ENCODE measurements at places on chromosomes 4 and X.

- no peaks in the 10 kb centered on the region for H3K36me3 ChIP-seq
- DNase-seq = no peak
- H3K27me3 ChIP-seq = no peaks in the 10 kb centered on the region
- H3K27ac ChIP-seq = no peak overlapping the region
Observed at GRCh38 chrX:9163214-9163709, 129.3 kb upstream of the FAM9B start.

DNA sequence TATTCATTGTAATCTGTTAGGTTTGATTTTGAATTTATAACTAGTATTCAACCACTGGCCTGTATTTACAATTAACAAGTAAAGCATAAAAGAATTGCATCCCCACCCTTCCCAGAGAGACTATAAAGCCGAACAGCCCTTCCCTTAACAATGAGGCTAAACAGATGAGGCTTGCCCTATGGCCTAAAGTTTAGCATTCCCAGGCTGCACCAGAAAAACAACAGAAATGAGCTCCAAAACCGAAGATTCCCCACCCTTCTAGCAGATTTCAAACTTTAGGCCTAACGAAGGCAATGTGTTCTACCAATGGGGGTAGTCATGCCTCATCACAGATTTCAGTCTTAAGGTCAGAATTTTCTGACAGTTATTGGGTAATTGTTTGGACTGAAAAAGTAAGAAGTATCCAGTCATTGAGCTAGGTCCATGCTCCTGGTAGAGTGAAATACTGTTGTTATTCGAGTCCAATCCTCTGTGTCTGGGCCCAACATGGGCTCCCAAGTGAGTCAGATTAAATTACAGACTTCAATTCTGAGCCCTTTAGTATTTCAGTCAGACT lies 197.6 kb downstream of the ANTXR2 start:
- no peaks in the 10 kb centered on the region for H3K36me3 ChIP-seq
- H3K27ac ChIP-seq = no peak overlapping the region
- H3K4me3 ChIP-seq = no peak overlapping the region
- H3K4me1 ChIP-seq = no peaks in the 10 kb centered on the region
- H3K27me3 ChIP-seq = no peaks in the 10 kb centered on the region
- DNase-seq = no peak

DNA sequence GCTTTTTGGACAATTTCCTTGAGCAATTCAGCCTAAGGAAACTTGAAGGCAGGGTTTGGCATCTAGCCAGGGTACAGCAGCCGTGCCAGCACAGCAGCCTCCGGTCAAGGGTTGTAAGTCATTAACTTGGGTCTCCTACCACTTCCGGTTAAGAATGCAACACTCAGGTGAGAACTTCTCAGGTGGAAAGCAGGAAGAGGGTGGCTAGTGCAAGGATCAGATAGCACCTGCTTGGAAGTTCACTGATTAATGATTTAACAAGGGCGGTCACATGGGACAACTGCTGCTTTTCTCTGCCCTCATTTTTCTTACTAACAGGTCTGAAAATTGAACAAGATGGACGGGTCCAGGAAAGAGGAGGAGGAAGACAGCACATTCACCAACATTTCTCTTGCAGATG lies 30.1 kb upstream of the SCOC start:
- H3K36me3 ChIP-seq = no peaks in the 10 kb centered on the region
- no peaks in the 10 kb centered on the region for H3K27me3 ChIP-seq
- no peak for DNase-seq

GRCh38 chrX:119359618-119360382 lies 39.3 kb upstream of the SLC25A43 start:
- H3K27me3 ChIP-seq = no peaks in the 10 kb centered on the region
- no peak overlapping the region for H3K27ac ChIP-seq
- no peak for DNase-seq
- H3K4me3 ChIP-seq = no peak overlapping the region
- H3K36me3 ChIP-seq = no peaks in the 10 kb centered on the region

GRCh38 chr4:111748157-111748556 lies 397.1 kb upstream of the FAM241A start:
- H3K4me3 ChIP-seq = no peak overlapping the region
- H3K27ac ChIP-seq = no peak overlapping the region
- no peak for DNase-seq
- no peaks in the 10 kb centered on the region for H3K27me3 ChIP-seq

DNA sequence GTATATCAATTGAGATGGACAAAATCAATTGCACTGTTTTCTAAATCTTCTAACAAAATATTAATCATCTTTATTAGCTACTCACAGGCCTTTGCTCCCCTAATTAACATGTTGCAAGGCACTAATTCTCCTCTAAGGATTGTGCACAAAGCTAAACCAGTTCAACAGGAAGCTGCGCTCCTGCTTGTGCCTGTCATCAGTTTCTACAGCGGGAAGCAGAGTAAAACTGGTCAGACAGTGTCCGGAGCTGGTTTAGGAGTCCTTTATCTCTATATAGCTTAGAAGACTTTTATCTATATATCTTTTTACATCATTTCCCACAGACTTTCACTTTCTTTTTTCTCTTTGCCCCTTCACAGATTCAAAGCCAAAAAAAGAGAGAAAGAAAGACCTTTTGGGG lies 79.1 kb downstream of the ELOVL6 start:
- H3K27me3 ChIP-seq = no peaks in the 10 kb centered on the region
- no peaks in the 10 kb centered on the region for H3K36me3 ChIP-seq
- no peak overlapping the region for H3K27ac ChIP-seq
- no peak for DNase-seq
- no peak overlapping the region for H3K4me3 ChIP-seq
- H3K4me1 ChIP-seq = no peaks in the 10 kb centered on the region

GRCh38 chrX:36642052-36642451 lies 366.1 kb upstream of the FAM47C start:
- no peak overlapping the region for H3K4me3 ChIP-seq
- no peak overlapping the region for H3K27ac ChIP-seq
- no peaks in the 10 kb centered on the region for H3K4me1 ChIP-seq

GRCh38 chr4:81896936-81897335 lies 425.2 kb upstream of the RASGEF1B start:
- H3K36me3 ChIP-seq = no peaks in the 10 kb centered on the region
- no peak for DNase-seq
- no peak overlapping the region for H3K27ac ChIP-seq
- H3K4me1 ChIP-seq = no peaks in the 10 kb centered on the region

GRCh38 chr4:176656108-176656507 lies 136.6 kb downstream of the VEGFC start:
- no peak overlapping the region for H3K27ac ChIP-seq
- no peaks in the 10 kb centered on the region for H3K27me3 ChIP-seq
- no peak overlapping the region for H3K4me3 ChIP-seq
- H3K4me1 ChIP-seq = no peaks in the 10 kb centered on the region
- no peak for DNase-seq
- no peaks in the 10 kb centered on the region for H3K36me3 ChIP-seq

DNA sequence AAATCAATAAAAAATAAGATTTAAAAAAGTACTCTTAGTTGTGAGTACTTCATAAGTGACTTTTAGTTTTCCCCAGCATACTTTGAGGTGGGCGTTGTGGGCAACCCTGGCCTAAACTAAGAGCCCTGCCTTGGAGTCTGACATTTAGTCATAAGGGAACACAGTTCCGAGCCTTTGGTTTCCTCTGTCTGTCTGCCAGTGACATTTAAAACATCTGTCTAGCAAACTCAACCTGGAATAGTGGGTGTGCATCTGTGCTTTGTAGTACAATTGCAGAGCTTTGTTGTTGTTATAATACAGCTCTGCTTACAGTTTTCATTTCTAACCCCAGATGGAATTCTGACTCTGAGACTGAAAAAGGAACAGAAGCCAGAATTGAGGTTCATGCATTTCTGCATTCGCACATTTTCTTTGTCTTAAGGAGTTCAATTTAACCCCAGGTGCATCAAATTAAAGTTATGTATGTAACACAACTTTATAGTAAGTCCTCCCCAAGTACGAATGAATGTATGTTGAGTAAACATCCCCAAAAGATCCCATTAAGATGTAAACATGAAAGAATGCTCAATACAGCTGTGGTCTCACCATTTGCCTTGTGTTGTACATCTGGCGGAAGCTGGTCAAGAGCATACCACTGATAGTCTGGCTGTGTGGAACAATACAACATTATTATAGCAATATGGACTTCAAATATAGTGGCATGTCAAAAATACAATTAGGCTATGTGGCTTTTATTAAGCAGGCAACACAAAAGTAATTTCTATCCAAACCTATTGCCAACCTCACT lies 25.9 kb downstream of the TNIP3 start:
- DNase-seq = no peak
- H3K4me3 ChIP-seq = no peak overlapping the region
- H3K36me3 ChIP-seq = no peaks in the 10 kb centered on the region
- H3K27ac ChIP-seq = no peak overlapping the region
- no peaks in the 10 kb centered on the region for H3K27me3 ChIP-seq
- H3K4me1 ChIP-seq = no peaks in the 10 kb centered on the region

DNA sequence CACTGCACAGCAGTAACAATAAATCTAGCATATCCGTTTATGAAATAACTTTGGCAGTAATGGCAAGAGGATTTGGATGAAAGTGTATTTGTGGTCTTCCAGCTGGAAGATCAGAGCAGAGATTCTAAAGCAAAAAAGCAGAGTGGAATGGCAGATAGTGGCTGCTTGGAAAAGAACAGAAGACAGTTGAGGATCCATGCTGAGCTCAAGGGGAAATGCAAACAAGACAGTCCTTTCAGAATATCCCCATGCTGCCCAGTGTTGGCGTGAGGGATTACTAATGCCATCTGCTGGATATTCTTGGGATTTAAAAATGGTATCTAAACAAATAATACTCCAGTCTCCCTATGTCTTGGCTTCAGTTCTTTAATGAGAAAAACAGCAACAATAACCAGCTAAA lies 629.1 kb upstream of the ATOH1 start:
- H3K4me1 ChIP-seq = no peaks in the 10 kb centered on the region
- H3K27ac ChIP-seq = no peak overlapping the region
- DNase-seq = no peak
- no peak overlapping the region for H3K4me3 ChIP-seq

- no peak overlapping the region for H3K27ac ChIP-seq
- no peaks in the 10 kb centered on the region for H3K27me3 ChIP-seq
- no peaks in the 10 kb centered on the region for H3K36me3 ChIP-seq
- DNase-seq = no peak
- H3K4me3 ChIP-seq = no peak overlapping the region
- no peaks in the 10 kb centered on the region for H3K4me1 ChIP-seq
Observed at GRCh38 chrX:150005027-150005426, 66.7 kb upstream of the EOLA2 start.

DNA sequence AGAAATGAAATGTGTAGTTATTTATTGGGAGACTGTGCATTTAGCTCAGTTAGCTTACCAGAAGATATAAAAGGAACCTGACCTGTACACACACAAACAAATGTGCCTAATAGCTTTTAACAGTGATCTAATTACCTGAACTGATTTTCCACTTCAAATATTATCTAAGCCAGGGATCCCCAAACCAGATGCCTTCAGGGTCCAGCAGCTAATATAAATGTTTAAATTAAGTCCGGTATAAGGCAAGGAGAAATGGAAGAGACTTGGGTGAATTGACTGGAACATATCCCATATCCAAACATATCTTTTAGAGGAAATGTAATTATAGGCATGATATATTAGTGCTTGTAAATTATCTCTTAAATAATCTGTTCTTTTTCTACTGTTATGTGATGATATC lies 66.7 kb downstream of the CNKSR2 start:
- no peaks in the 10 kb centered on the region for H3K27me3 ChIP-seq
- H3K27ac ChIP-seq = no peak overlapping the region
